ENCODE measurements at places on chromosomes 1 and 21.

- DNase-seq: no peak
Measured at GRCh38 chr1:31058012-31058411, 7.5 kb downstream of the PUM1 start.

DNA sequence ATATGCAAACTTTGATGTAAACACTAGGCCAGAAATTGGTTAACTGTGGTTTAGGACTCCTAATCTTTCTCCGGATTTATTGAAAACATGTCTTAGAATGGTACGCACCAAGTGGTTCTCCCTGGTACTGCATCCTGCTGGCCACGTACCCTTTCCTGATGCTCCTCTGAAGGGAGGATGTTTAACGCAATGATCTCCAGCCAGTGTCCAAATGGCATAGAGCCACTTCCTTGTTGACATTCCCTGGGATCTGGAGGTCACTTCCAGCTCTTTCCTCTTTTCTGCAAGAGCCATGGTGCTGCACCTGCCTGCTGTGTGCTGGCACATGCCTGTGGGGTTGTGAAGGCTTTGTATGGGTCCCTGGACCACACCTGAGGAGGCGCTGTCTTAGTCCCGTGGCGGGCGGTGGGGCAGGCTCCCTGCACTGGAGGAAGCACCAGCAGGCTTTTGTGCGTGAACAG is 53.9 kb downstream of the GALNT2 start:
- DNase-seq: no peak

GRCh38 chr1:185961664-185962063 is 227.5 kb downstream of the HMCN1 start:
- DNase-seq: no peak

DNA sequence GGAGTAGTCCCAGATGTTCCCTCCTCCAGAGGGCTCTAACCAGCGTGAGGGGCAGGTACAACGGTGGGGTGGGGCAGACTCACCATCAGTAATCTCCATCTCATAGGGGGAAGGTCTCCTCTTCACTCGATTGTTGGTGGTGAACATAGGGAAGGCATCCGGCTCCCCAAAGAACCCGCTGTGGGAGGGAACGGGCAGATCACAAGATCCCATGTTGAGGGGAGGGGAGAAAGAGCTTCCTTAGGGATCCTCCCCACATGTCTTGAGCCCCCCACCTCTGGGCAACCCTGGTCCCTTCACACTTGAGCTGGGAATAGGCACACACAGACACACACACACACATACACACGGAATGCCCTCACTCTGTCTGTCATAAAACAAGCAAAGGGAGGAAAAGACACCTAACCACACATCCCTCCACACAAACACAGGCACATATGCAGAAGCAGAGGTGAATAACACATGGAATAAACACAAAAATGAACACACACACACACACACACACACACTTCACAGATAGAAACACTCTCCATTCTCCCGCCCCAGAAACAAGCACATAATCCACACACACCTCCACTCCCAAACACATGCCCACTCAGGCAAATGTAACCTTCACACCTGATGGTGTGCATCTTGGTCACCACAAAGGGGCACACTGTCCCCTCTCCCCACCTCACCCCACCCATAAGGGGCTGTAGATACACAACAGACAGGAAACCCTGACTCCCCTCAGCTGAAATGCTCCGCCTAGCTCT is 7.9 kb downstream of the TAL1 start:
- DNase-seq: no peak

DNA sequence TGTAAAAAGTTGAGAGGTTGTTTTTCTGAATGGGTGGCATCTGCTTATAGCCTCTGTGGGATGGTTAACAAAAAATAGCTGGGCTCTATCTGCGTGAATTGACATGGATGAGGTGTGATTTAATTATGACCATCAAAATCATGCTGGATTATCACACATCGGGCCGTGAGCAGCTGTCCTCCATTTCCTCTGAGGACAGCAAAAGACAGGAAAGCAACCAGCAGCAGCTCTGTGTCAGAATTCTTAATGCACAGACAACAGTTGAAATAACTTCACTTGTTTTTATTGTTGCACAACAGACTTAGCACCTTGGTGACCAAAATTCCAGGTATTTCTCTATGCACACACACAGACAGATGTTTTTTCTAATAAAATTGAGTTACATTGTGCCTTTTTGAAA is 54.5 kb upstream of the LAPTM5 start:
- no peak for DNase-seq

DNA sequence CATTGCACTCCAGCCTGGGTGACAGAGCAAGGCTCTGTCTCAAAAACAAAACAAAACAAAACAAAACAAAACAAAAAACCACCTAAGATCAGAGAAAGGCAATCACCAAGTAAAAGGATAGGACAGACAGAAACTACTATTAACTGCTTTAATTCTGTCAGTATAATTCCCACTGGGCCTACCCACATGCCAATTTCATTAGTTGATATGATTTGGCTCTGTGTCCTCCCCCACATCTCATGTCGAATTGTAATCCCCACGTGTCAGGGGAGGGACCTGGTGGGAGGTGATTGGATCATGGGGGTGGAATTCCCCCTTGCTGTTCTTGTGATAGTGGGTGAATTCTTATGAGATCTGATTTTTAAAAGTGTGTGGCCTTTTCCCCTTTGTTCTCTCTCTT is 27.2 kb upstream of the CAPZB start:
- no peak for DNase-seq

DNA sequence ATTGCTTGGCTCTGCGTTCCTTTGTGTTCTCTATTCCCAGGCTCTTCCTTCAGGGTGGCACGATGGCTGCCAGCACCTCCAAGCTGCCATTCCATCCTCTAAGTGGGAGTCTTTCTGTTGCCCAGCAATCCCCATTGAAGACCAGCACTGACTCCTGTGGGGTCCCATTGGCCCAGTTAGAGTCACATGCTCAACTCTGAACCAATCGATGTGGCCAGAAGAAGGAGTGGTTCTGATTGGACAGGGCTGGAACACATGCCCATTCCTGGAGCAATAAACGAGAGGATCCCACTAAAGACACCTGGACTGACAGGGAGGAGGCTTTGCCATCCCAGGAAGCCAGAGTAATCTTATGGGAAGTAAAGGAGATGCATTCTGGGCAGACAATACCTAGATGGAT is 97.2 kb upstream of the IGSF21 start:
- no peak for DNase-seq

DNA sequence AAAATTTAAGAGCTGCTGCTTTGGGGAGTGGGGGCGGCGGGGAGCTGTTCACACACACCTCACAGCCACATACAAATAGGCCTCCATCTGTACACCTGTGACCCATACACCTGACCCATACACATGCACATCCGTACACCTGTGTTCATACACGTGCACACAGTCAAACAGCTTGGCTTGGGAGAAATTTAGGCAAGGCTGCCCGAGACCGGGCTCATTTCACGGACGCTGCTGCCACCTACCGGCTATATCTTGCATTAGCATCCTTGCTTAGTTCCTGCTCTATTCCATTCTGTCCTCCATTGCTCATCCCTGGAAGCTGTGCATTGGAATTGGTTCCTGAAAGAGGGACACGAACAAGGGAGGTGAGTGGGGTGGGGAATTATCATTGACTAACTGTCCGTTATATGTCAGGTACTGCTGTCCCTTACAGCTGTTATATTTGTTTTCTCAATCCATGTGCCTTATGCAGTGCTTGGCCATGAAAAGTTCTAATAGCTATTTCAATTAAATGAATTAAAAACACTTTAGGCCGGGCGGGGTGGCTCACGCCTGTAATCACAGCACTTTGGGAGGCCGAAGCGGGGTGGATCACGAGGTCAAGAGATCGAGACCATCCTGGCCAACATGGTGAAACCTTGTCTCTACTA is 37.1 kb upstream of the EPB41 start:
- DNase-seq: peak; percentile 61

DNA sequence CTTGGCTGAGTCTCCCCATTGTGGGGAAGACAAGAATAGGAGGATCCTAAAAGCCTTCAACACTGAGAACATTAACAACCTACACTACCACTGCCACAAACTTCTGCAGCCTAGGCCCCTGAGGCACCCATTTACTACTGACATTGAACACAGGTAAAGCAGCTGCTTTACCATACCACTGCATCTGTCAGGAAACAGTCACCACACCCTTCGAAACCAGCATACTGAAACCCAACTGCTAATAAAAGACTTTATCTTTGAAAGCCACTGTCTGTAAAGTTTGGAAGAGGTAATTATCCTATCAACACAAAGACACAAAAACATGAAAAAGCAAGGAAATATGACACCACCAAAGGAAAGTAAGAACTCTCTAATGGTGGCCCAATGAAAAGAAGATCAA is 7.4 kb downstream of the IFNAR1 start:
- DNase-seq: no peak

DNA sequence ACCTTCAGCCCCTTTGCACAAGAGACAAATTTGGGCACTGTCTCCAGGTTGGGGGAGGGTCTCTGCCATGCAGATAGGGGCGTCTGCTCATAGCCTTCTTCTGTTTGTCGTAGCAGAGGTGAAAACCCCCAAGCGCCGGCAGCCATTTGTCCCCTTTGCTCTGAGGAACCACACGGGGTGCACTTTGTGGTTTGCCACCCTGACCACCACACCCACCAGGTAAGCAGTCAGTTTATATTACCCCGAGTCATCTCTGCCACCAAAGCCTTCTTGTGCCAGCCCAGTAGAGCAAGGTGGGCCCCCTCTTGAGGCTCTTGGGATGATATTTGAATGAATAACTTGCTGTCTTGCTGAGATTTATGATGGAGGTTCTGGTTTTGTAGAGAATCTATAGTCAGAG is 111.8 kb downstream of the VPS13D start:
- DNase-seq: no peak

GRCh38 chr1:2255420-2256369 is 27.6 kb downstream of the SKI start:
- DNase-seq: peak; percentile 50

DNA sequence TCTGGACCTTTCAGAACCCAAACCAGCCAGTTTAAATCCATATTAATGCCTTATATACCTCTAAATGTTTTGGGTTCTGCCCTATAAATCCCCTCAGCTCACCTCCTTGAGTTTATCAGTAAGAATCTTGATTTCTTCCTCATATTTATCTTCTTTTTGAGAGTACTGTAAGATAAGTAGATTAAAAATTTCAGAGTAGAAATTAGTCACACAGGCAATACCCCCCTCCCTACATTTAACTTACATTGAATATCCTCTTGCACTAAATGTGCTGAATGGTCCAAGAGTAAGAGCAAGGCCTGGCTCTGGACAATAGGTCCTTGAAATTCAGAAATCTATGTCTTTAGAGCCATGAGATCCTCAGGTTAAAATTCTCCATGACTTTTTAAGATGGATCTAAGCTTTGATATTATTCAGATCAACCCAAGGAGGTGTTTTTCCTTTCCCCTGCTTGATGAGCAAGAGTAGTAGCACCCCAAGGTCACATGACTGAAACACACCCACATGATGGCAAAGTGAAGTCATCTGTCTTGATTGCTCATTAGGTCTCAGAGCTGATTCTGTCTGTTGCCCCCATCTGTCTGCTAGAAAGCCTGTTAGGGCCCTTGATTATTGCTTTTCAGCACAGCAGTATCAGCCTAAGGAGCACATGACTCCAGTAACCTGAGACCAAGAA is 15.8 kb upstream of the NUP210L start:
- peak; percentile 44 for DNase-seq

DNA sequence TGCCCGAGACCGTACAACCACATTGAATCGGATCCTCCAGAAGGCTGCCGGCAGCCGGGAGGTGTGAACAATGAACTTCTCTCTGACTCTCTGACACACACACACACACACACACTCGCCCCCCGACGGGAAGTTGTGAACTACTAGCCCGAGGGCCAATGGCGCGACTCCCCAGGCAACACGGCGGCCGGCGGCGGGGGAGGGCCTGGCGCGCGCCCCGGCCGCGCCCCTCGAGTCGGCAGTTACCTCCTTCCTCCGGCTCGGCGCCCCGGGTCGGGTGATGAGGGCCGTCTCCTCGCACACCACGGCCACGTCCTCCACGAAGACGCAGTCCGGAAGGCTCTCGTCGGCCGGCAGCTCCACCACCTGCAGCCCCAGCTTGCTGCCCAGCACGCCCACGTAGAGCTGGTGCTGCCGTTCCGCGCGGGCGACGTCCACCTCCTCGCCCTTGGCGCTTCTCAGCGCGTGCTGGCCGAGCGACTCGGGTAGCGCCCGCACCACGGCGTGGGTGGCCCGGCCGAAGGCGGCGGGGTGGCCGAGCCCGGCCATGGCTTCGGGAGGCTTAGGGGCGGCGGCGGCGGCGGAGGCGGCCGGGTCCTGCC is 361 bp downstream of the DDAH1 start:
- peak; percentile 11 for DNase-seq

DNA sequence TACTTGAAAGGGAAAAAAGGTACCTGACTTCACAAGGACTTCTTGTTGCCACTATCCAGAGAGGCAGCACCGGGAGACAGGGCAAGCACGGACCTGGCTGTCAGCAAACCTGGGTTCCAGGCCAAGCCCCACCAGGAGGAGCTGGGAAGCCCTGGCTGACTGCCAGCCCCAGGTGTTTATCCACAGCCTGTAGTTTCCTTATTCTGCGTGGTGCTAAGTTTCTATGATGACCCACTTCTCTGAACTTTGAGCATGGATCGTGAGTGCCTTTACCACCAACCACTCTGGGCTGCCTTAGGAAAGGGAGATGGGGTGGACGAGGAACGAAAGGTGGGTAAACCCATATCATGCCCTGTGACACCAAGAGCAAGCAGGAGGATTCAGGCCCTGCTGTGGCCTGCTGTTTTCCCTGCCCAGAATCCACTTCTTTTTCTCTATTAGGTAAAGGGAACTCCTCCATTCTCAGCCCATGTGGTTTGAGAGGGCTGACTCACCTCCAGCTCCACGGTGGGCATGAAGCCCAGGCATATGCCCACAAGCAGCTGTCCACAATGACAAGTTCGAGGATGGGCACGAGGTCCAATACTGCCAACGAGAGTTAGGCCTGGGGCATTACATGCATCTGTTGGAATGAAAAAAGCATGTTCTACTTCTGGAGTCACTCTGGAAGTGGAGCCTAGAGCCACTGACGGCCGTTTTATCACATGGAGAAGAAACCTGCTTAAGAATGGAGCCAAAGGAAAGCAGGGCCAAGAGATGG is 20.3 kb downstream of the TSPAN2 start:
- DNase-seq: no peak

- no peak for DNase-seq
Measured at GRCh38 chr1:47761974-47762373, 235.2 kb downstream of the TRABD2B start.

DNA sequence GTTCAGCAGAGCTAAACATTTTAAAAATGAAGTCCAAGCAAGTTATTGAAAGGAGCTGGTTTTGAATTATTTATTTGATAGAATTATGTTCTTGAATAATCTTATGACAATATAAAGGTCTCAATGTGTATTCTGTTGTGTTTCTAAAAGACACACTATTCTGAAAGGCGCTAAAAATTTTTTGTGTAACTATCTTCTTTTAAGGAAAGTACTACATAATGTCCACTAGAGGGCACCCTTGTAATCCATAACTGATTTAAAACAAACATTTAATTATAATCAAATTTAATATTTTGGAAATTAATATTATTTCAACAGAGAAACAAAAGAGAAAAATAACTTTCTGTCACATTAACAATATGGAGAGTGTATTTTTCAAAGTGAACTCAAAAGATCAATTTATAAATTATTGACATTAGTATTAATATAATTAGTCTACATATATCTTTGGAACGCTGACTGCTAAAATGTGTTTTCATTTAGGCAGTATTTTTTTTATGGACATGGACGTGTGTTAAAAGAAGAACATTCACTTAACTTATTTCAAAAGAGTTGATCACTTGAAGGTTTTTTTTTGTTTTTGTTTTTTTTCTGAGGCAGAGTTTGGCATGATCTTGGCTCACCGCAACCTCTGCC is 248.4 kb downstream of the DENND1B start:
- DNase-seq: no peak
